Progenitor cell of endocrine pancreas (in vitro differentiated cells): ENCODE measurements at places on chromosomes 3 and 15. TPM values are rescaled to one million over a fixed set of nuclear protein-coding genes. Genes with fewer than 3 reads are reported as not detected.
A peak's percentile ranks its signal among the peaks of the same experiment; 100 is the strongest.

STRIT1 gene
- total RNA-seq = not detected in 2 replicates

GRCh38 chr3:12815078-12815477 is 18.6 kb downstream of the CAND2 start:
- DNase-seq = no peak

DNA sequence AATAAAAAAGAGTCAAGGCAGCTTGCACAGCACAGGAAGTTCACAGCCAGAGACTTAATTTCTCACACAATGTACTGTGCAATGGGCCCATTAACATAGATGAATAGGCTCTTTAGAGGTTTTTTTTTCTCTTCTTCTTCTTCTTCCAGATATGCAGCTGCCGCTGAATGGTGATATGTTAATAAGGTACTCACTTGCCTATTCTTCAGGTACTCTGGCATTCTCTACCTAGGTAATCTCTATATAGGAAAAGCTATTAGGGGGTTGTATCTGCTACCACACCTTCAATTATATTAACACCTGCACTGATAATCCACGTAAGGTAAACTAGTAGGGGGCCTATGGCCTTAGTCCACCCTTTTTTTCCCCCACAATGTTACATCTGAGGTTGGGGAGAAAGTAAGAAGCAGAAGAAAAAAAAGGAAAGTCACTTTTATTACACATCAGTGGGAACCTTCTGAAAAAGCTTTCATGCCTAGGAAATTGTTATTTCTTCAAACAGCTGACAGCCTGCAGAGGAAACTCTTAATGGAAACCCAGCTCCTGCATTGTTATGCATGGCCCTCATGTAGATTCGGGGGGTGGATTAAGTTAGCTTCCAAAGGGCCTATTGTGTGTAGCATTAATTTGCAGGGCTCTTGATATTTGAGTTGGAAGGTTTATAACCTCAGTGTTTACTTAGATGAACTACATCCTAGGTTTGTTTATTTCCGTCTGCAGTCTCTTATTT is 525.5 kb downstream of the ZIC1 start:
- DNase-seq = no peak

DNA sequence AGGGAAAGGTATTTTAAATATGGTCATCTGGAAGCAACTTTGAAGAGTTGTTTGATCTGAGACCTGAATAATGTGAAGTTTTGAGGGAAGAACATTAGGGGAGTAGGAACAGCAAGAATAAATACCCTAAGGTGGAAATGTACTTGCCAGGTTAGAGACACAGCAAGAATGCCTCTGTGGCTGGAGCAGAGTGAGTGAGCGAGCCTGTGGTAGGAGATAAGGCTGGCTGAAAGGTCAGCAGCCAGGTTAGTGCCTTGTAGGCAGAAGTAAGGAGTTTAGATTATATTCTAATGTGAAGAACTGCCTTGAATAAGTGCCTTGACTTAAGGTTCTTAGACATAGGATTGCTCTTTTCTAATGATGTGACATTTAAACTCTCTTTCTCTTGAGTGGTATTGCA is 18.3 kb downstream of the LRRC49 start:
- no peak for DNase-seq

TRPC1 gene
- total RNA-seq = 16.5 and 17.6 TPM in 2 replicates

INSYN1 gene
- total RNA-seq = 3.7 and 4.5 TPM in 2 replicates

GRCh38 chr3:51340013-51340829 is 44.9 kb upstream of the MANF start:
- DNase-seq = no peak

DNA sequence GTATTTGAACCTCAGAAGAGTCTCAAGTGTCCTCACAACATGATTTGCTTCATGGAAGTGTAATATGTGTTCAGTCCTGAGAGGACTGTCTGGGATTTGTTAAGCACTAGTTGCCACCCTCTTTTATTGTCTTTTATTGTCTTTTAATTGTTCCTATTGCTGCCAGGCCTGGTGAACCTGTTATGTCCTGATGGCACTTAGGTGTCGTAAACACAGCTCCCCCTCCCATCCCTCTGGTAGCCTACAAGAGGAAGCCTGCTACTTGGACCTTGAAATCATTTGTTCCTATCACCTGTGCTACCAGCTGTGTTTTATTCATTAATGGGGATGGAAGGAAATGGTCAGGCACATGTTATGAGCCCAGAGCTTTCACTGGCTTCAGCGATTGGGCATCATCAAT is 19.3 kb downstream of the CCNB2 start:
- DNase-seq = no peak

DNA sequence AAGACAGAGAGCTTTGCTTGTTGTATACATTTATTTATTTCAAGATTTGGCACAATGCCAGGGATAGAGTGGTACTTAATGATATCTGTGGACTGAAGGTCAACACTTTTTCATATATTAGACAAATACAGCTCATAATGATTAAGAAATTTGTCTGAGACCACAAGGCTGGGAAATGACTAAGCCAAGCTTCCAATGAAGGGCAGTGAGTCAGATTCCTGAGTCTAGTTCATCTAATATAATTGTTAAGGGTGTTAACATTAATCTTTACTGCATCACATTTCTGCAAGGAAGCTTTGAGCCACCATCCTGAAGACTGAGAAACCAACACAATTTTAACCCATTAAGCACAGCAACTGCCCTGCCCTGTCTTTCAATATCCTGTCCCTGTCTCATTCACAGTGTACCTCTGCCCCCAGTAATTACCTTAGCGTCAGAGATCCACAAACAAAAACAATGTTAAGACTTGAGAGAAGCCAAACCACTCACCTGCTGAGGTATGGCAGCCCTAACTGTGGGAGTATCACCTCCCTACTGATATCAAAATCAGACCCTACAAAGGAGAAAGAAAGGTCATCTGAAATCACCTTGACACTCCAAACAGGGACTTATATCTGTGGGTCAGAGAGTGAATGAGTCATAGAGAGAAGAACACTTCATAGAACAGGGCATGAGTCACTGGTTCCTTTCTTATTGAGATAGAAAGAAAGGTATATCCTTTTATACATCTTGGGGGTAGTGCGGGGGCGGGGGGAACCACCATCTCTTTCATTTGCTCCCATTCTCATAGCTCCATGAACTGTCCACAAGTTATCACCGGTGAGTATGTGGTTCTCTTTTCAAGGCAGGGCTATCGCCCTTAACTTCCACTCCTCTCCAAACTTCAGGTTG is 74.7 kb downstream of the MAGI1 start:
- no peak for DNase-seq

GRCh38 chr15:93324186-93324975 is 235.4 kb upstream of the RGMA start:
- no peak for DNase-seq

DNA sequence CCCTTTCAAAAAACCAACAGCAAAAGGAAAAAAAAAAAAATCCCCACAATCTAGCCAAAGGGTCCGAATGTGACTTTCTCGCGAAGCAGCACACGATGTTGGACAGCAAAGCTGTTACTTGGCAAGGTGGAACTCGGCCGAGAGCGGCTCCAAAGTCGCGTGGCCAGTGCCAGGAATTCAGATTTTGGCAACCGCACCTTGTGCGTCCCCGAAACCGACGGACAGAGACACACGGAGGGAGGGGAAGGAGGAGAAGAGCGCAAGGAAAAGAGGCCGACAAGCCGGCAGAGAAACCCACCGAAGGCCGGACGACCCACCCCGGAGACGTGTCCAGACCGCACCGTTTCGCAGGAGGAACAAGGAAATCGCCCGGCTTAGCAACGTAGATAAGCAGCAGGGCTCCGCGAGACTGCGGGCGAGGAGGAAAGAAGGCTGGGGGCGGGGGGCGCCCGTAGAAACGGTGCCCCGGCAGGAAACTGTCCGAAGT is 517.3 kb downstream of the MECOM start:
- DNase-seq = peak; percentile 29

KNL1 gene
- total RNA-seq = 11.7 and 12.1 TPM in 2 replicates

ADGRG7 gene
- 1.3 and 1.4 TPM in 2 replicates for total RNA-seq

DNA sequence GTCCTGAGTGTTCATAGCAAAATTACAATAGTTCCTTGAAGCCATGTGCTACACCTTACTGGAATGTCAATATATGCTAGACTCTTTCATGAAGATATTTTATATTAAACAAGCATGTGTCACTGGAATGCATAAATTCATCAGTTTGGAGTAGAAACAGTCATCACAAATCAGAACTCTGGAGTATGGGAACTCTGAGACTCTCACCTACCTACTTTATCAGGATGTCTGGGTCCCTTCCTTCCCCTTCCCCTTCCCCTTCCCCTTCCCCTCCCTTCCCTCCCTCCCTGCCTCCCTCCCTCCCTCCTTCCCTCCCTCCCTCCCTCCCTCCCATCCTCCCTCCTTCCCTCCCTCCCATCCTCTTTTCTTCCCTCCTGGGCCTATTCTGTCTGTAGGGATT is 144.7 kb upstream of the PEX5L start:
- DNase-seq = no peak

GRCh38 chr3:42096796-42097565 is 5.8 kb downstream of the TRAK1 start:
- DNase-seq = no peak

DNA sequence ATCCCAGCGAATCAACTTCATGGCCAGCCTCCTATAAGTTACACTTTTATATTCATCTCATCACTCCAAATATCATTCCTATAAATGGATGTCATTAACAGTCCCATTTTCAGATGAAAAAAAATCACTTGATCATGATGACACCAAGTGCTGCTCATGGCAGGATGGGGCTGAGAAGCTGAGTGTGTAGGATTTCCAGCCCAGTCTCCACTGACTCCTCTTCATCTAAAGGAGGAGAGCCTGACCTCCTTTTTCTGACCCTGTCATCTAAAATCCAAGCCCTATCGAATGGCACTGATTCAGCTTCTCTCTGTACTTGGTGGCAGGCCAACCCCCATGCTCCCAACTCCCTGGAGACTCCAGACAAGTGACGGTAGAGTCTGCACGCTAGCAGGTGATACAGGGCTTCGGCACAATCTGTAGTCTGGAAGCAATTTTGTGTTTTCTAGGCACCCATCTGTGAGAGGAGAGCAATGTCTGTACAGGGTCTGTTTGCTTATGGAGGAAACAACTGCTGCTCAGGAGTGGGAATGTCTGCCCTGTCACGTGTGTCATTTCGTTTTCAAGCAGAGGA is 103.2 kb downstream of the EPHB1 start:
- DNase-seq = no peak

DNA sequence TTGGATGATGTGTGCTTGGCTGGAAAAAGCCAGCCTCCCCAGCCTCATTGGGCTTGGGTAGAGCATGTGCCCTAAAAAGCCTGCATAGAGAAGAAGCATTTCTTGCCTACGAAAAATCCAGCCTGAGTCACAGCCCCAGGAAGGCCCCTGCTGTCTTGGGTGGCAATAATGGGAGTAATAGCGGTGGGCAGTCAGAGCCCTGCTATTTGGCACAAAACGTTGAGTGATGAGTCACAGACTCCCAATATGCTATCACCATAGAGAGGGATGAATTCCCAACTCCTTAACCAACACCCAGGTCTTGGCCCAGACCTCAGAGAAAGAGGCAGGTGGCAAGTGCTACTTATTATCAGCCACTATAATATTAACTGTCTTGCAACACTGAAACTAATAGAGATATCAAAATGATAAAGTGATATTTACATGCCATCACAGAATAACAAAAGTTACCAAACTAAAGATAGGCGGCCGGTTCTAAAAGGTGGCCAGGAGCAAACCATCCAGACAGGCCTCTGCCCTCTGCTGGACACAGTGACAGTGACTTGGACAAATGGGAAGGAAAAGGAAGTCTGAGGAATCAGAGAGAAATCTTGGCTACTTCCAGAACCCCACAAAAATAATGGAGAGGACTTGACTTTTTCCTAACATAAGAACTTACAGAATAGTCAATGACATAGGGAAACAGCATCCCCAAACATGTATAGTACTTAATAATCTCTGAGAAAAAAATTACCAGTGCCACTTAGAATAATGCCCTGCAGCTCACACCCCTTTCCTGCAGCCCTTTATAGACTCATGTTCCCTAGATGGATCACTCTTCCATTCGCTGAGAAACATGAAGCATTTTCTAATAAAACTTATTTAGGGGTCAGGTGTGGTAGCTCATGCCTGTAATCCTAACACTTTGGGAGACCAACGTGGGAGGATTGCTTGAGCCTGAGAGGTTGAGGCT is 51.9 kb upstream of the MUC13 start:
- no peak for DNase-seq

DNA sequence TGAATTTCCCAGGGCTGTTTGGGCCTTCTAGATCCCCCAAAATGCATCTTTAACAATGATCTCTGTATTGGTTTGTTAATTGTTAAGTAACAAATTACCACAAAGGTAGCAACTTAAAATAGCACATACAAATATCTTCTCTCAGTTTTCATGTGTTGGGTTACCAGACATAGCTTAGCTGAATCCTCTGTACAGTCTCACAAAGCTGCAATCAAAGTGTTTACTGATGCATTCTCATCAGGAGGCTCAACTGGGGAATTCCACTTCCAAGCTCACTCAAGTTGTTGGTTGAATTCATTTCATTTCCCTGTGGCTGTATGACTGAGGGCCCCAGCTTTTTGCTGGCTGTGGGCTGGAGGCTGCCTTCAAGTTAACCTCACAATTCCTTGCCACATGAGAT is 297.6 kb downstream of the RPLP1 start:
- DNase-seq = no peak
